ENCODE measurements at places on chromosomes 7 and 10. TPM values are rescaled to one million over a fixed set of nuclear protein-coding genes. Genes with fewer than 3 reads are reported as not detected.

Gene FAM24B
- total RNA-seq: not detected

Gene COL1A2
- 110 TPM for total RNA-seq

Gene SPDYE9
- not detected for total RNA-seq

GRCh38 chr10:43204943-43205671, 61.8 kb downstream of the RASGEF1A start:
- no peaks in the 10 kb centered on the region for H3K36me3 ChIP-seq
- DNase-seq: peak; percentile 45
- no peak overlapping the region for H3K4me3 ChIP-seq
- peaks cover 4% of the 10 kb centered on the region for H3K4me1 ChIP-seq
